Stimulated activated CD4-positive, alpha-beta T cell treated with anti-CD3 and anti-CD28 coated beads, Interleukin-4, amount 100 ng/mL, for 4 hours (primary cell): ENCODE measurements at places on chromosomes 6 and 20.

DNA sequence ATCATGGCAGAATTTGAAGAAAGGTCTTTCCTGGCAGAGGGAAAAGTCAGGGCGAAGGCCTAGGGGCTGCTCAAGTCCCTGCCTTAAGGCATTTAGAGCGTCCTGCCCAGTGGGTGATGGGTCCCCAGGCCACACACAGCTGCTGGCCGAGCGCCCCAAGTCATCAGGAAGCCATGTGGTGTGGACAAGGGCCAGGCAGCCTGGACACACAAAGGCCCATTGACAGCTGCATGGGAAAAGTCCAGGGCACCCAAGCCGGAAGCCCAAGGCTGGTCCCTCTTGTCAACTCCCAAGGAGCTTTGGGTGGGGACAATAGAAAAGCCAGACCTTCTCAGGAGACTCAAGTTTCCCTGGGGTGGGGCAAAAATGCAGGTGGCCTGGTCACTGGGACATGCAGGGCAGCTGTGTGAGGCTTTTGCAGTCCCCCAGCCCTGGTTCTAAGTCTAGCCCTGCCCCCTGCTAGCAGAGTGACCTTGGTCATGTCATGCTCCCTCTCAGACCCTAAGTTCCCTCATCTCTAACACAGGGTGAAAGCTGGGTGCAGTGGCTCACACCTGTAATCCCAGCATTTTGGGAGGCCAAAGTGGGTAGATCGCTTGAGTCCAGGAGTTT is 44.3 kb upstream of the PTGIS start:
- DNase-seq: no peak

DNA sequence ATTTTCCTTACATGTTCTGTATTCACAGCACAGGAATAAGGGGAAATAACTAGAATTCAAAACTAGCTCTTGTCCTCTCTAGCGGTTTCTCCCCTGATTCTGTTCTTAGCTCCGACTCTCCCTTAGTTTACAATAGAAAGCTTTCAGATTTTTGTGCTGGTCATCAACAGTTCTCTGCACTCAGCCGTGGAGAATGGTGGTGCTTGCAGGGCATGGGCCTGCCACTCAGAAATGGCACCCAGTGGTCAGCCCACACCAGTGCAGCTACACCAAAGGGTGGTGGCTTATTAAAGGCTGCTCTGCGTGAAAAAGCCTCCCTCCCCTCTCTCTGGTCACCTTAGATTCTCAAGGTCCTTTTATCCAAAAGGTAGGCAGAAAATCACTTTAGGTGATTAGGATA is 123.5 kb downstream of the SASH1 start:
- no peak for DNase-seq

DNA sequence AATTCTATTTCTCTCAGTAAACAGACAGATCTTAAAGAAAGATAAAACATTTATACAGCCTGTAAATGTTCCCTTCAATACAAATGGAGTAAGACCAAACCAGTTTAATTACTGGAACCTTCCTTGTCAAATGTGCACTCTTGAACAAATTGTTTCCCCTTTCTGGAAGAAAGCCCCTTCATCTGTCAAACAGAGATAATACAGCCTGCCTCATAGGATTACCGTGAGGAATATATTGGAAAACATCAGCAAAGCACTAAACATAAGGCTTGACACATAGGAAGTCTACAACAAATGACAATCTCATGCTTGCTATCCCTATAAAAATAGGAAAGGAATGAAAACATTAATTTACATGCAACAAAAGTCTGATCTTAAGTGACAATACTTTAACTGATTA is 173.8 kb downstream of the PTPRK start:
- DNase-seq: no peak

DNA sequence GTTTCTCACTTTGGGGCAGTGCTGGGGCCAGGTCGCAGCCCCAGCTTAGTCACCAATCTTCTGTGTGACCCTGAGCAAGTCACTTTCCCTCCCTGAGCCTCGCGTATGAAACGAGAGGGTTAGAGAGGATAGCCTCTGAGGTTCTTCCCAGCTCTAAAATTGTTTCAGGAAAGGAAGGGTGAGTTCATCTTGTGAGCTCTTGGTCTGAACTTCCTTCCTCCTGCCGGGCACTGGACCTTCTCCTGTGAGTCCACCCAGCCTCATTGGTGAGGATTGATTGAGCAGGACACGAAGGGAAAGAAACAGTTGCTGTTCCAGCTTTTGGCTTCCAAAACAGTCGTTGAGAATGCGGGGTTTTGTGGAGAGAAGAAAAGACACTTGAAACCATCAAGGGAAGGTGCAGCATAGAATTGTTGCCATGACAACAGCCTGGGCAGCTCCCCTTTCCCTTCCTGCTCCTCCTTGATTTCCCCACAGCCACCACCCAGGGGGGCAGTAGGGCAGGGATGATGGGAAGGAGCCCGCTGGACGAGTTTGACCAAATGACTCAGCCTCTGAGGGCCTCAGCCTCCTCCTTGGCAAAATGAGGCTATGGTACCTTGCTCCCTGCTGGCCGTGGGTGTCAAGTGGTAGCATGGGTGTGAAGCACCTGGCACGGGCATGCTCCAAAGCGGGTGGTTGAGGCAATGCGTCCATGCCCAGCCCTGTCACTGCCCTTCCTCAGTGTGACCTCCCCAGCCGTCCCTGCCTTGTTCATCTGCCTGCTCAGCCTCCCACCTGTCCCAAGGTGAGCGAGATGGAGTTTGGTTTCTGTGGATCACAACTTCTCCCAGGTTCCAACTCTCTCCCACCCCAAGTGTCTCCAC is 107.8 kb downstream of the CDC5L start:
- DNase-seq: no peak

DNA sequence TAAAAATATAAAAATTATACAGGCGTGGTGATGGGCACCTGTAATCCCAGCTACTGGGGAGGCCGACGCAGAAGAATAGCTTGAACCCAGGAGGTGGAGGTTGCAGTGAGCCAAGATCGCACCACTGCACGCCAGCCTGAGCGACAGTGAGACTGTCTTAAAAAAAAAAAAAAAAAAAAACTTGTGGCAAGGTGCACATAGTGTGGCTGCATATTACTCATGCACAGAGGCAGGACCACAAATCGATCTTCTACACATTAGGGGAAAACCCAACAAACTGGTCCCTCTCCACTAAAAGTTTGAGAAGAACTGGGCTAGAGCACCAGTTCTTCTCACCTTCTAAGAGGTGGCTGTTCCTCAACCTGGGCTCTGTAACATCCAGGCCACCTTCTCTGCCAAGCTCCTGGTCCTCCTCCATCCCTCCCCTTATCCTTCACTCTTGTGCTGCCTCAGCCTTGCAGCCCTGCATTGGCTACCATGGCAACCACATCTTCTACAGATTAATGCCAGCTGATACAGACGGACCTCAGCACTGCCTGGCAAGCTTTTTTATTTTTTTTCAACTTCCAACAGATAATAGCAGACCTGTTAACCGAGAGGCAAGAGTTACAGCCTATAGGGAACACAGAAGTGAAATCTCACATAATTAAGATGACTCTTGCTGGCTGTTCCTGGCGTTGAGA is 88.0 kb downstream of the ATP9A start:
- DNase-seq: no peak

DNA sequence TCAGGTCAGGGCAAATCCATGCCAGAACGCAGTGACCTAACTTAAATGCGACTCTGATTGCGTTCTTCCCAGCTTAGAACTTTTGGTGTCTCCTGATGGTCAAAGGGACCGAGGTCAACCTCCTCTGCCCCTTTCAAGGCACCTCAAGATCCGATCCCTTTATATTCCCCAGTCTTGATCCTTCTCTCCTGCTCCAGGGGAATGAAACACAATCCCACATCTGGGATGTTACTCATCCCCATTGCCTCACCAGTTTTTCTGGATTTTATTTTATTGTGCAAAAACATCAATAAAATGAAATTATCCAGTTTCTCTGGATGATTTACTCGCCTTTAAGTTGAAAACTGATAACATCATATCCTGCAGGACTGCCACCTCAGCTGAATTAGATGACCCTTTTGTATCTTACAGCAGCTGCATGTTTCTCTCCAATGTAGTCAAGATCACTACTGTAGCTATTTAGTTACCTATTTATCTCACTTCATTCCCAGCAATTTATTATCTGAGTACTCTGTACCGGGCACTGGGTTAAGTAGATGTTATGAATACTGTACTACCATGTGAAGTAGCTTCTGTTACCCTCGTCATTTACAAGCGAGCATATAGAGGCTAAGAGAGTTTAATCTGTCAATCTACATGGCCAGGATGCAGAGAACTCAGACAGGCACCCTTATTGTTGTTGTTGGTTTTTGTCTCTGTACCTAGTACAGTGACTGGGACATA is 44.0 kb downstream of the IRAK1BP1 start:
- no peak for DNase-seq

DNA sequence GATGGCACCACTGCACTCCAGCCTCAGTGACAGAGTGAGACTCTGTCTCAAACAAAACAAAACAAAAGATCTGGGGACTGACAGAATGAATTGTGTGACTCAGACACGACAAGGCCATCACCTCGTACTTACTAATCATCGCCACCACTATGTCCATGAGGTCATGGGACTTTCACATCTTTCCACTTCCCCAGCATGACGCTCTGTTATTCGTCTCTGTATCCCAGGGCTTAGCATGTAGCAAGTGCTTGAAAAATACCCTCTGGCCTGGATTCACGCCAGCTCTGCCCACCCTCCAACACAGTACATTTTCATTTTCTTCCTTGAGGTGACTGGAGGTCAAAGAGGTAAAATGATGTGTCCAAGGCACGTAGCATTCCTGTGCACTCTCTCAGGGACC is 27.8 kb downstream of the FGD2 start:
- no peak for DNase-seq

DNA sequence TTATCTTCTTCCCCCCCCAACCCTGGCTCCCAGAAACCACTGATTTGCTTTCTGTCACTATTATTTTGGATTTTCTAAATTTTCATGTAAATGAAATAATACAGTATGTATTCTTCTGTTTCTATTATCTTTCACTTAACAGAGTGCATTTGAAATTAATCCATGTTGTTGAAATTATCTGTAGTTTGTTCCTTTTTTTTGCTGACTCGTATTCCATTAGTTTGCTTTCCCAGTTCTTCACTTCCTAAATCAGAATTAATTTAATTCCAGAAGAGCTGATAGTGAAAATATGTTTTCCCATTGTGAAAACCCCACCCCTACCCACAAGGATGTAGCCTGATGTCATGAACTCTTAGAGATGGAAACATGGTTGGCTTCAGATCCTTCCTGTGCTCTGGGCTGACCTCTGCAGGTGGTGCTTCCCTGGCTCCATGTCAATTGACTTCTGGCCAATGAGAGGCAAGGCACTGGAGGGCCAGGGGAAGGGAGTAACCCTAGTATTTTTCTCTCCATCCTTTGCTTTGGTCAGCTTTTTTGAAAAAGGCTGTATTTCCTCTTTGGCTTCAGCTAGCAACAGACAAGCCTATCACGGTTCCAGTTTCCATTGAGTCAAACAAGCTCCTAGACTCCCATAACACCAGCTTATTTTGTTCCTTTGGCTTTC is 244.4 kb upstream of the HSF2 start:
- DNase-seq: no peak

- no peak for DNase-seq
Observed at GRCh38 chr20:6884114-6884513, 116.6 kb downstream of the BMP2 start.

- DNase-seq: no peak
Observed at GRCh38 chr6:15901141-15902115, 227.5 kb upstream of the MYLIP start.

DNA sequence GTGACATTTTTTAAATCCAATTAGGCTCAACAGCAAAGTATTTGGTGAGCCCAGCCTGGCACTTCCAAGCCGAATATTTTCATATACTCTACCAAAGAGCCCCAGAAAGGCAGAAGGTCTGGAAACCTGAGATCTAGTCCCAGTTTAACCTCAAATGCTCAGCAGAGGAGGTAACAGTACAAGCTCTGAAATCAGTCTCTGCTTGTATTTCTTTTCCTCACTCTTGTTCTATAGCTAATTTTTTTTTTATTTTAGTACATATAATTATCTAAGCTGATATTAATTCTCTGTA is 9.1 kb downstream of the SOD2 start:
- no peak for DNase-seq

GRCh38 chr20:44028868-44029847 is 114.5 kb downstream of the TOX2 start:
- no peak for DNase-seq
